ENCODE measurements at places on chromosomes 6 and 20.

DNA sequence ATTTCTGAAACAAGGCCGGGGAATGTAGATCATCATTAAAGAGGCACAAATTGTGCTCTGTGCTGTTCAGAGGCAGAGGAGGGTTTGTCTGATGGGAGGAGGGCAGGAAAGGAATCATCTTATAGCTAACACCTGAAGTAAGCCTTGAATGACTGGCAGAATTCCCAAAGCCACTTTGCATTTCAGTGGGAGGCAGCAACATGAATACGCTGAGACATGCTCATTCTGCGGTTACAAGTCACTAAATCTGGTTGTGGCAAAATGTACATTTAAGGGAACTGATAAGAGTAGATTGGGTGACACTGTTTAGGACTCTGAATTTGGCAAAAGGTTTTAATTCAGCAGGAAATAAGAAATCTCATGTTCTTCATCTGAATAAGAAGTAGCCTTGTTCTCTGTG is 4.4 kb upstream of the COL19A1 start:
- DNase-seq = no peak

- DNase-seq = no peak
Measured at GRCh38 chr6:22598339-22598738, 29.0 kb downstream of the HDGFL1 start.

GRCh38 chr20:63128367-63128766 is 87.6 kb downstream of the YTHDF1 start:
- no peak for DNase-seq

DNA sequence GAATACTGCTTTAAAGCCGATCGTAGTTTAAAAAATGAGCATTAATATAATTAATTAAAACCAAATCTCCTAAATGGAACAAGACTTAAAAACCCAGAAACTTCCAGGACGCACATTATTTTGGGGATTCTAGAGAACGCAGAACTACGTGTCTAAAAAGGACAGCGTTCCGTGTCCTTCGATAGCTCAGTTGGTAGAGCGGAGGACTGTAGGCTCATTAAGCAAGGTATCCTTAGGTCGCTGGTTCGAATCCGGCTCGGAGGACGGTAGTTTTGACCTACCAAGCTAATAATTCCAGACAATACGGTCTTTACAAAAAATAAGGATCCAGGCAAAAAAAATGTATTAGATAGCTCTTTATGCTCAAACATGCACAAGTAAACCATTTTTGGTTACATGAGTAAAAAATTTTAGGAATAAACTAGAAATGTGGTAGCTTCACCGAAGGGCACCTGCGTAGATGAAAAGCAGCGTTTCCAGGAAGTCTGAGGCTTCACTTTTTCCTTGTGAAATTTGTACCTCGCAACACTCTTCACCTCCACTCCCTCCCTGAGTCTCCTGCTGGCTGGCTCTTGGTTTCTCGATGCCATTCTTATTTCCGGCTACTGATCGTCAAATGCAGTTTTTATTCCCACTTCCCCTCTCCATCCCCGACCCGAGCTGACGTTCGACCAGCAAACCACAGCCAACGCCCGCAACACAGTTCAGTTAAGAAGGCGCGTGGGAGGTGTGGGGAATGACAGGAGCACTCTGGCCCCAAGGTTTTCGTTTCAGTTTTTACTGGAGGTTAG is 19.6 kb upstream of the ABT1 start:
- peak; percentile 61 for DNase-seq

GRCh38 chr6:168649209-168649608 is 208.2 kb downstream of the SMOC2 start:
- DNase-seq = no peak

- DNase-seq = no peak
Measured at GRCh38 chr6:158081657-158081935, 86.5 kb downstream of the SERAC1 start.

DNA sequence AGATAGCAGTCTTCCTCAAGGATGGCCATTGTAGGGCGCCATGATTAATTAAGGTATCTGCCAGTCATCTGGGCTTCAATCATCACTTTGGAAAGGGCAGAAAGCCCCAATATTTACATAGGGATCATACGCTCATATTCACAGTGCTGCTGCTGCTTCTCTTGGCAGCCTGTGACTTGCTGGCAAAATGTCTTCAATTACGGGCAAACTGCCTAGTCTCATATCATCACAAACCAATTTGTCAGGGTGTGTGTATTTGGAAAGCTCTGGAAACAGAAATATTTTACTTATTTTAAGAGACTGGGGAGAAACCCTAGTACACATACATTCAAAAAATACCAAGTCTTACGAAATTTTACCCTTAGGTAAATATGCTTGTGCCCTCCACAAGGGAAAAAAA is 77.6 kb downstream of the SAMD5 start:
- no peak for DNase-seq

GRCh38 chr20:47311211-47311610 is 45.3 kb downstream of the ZMYND8 start:
- no peak for DNase-seq

- DNase-seq = no peak
Measured at GRCh38 chr20:4546786-4547185, 174.9 kb upstream of the PRND start.

DNA sequence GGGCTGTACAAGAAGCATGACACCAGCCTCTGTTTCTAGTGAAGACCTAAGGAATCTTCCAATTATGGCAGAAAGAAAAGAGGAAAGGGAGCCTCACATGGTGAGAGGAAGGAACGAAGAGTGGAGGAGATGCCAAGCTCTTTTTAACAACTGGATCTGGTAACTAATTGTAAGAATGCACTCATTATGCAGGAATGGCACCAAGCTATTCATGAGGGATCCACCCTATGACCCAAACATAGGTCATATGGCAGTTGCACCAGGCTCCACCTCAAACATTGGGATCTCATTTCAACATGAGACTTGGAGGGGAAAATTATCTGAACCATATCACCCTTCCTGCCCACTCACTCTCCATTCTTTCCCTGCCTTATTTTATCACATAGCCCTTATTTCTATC is 496.0 kb upstream of the SPTLC3 start:
- DNase-seq = no peak

- no peak for DNase-seq
Measured at GRCh38 chr20:18589941-18590674, 2.3 kb downstream of the DTD1 start.

DNA sequence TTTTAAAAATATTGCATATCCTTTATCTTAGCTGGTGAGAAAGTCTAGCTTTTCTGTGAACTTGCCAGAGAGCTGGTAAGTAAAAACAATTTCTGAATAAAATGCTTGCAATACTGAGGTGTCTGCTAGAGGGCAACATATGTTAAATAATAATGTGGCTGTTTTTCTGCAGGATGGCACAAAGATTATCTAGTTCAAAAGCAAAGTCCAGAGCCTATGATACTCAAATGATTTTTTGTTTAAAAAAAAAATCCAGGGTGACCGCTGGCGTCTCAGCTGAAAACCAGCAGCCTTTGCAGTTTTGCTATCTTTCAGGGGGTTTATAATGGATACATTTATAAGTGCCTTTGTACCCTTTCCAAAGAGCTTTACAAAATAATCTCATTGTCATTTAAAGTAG is 194.9 kb downstream of the PHACTR1 start:
- DNase-seq = no peak

DNA sequence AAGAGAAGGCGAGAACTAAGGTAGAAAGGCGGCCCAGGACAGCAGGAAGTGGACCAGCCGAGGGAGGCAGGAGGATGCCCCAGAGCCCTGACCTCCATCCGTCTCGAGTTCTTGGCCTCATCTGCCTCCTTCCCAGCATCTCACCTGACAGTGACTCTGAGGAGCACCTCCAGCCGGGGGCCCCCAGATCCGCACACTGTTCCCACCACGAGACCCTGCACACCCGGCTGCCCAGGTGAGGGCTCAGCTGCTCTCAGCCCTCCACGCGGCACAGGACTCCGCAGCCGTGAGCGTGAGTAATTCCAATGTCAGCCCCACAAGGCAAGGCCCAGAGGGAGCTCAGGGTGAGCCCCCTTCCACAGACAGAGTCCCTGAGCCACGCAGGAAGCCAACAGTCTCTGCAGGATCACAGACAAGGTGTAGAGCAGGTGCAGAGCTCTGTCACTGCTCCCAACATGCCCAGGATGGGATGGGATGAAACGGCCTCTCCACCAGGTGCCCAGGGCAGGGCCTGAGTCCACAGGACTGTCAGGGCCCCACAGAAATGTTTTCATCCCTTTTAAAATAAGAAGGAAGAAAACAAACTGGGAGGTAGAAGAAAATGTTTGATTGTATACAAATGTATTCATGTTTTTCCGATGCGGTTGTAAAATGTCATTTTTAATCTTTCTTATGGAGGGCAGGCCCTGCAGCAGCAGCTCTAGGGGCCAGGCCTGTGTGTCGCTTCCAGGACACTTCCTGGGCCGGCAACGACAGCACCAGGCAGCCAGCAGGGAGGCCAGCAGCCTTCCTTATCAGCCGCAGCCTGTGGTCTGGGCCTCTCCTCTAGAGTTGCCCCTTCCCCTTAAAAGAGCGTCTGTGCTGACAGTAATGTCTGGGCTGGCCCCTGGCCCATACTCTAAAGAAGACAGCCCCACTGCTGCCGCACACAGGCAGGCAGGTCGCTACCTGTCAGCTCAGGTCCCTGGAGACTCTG is 66.9 kb downstream of the DLL1 start:
- no peak for DNase-seq

DNA sequence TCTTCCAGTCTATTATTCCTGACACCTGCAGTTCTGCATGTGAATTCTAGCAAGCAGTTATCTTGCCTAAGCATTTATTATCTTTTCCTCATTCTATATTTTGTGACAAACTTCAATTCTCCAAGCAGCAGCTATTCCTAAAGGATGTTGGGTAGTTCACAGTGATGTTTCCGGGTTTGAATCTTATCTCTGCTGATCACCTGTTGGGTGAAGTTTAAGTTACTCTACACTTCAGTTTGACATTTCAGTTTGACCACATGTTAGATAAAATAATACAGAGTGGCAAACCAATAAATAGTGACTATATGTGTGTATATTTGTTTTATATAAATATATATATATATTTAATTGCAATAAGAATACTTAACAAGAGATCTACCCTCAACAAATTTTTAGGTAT is 168.6 kb downstream of the ADGRG6 start:
- DNase-seq = no peak

DNA sequence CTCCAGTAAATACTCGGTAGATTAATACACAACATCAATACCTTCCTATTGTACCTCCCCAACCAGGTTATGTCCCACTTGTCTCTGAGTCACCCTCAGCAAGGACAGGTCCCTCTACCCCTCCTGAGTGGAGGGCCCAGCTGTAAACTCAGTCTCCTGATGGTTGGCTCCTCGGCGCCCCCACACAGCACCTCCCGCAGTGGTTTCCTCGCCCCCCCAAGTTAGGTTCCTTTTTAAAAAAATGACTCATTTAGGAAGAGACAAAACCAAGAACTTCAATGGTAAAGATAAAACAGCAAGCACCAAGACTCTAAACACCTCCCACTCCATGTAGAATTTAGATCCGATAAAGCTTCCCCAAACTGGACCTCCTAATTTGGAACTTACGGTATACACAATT is 83.5 kb downstream of the TRERF1 start:
- peak; percentile 65 for DNase-seq

- DNase-seq = no peak
Measured at GRCh38 chr6:37078814-37079213, 73.4 kb downstream of the FGD2 start.

GRCh38 chr6:143694013-143694412 is 16.2 kb downstream of the PHACTR2 start:
- no peak for DNase-seq

Data from stimulated activated CD4-positive, alpha-beta T cell treated with anti-CD3 and anti-CD28 coated beads, Interleukin-2, amount 100 ng/mL, for 4 hours (primary cell).